ENCODE measurements at places on chromosomes 4 and X.

DNA sequence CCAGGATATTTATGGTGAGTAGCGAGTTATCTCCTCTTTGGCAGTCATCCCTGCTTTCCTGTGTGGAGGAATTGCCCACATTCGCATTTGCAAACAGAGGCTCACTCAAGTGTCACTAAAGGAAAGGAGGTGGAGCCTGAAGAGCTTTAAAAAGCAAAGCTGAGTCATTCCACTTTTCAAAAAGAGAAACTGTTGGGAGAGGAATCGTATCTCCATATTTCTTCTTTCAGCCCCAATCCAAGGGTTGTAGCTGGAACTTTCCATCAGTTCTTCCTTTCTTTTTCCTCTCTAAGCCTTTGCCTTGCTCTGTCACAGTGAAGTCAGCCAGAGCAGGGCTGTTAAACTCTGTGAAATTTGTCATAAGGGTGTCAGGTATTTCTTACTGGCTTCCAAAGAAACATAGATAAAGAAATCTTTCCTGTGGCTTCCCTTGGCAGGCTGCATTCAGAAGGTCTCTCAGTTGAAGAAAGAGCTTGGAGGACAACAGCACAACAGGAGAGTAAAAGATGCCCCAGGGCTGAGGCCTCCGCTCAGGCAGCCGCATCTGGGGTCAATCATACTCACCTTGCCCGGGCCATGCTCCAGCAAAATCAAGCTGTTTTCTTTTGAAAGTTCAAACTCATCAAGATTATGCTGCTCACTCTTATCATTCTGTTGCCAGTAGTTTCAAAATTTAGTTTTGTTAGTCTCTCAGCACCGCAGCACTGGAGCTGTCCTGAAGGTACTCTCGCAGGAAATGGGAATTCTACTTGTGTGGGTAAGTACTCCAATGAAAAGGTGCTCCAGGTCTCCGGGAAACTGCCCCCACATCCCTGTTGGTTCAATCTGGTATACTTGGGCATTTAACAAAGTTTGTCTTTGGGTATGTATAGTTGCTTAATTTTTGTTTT lies at the start of gene EGF:
EGF (plus strand) TSS at position 178 of the 890 bp plus-strand sequence; CDS start at position 631, 453 bp downstream.
- DNase-seq, result no peak

DNA sequence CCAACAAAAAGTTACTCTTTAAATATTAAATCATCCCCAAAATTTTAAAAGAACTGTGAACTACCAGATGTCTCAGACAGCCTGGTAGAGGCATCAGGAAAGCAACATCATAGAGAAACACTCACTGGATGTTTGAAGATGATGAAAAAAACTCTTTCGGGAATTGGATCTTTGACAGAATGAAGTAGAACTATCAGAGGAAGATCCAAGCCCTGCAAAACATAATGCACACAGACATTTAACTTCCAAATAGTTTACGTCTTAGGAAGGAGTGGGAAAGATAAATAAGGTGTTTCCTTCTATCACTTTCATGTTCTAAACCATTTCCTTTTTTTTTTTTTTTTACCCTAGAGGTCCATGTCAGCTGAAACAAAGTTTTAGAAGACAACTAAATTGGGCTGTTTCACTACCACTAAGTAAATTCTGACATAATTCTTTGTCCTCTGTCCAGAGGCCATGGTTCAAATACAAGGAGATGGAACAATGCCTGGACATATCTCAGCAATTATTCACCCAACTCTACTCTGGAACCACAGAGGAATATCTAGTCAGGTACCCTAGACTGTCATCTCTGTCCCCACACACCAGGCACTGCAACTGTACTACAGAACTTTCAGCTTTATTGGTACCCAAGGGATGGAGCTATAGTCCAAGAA lies 217.7 kb upstream of the INTU start:
- DNase-seq, result no peak

DNA sequence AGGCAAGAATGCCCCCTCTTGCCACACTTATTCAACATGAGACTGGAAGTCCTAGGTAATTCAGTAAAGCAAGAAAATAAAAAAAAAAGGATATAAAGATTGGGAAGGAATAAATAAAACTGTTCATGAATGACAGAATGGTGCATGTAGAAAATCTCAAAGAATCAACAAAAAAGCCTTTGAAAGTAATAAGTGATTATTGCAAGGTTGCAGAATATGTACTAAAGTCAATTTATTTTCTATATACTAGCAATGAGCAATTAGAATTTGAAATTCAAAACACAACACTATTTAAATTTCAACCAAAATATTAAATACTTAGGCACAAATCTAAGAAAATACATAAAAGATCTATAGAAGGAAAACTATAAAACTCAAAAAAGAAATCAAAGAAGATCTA lies 58.6 kb downstream of the MAGEA10 start:
- DNase-seq, result no peak

DNA sequence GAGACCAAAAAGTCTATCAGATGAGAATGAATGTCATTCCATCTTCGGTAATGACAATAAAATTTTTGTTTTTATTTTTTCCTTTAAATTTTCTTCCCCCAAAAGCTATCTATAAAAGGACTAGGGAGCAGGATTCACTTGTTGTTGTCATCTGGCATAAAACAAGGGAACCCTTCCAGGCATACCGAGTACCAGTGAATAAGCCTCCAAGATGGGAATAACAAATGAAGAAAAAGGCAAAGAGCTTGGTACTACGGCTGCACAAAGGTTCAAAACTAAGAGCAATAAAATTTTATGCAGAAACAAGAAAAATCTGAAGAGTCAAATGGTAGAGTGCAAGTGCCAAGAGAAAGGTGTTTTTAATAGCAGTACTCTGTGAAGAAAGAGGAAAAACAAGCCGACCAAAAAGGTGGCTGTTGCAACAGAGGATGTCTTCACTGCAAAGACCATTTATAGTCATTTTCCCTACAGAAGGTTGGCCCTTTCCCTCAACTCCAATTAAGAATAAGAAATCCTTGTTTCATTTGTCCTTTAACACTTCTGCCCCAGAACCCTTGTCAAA lies 25.8 kb downstream of the PPP3CA start:
- DNase-seq, result no peak

DNA sequence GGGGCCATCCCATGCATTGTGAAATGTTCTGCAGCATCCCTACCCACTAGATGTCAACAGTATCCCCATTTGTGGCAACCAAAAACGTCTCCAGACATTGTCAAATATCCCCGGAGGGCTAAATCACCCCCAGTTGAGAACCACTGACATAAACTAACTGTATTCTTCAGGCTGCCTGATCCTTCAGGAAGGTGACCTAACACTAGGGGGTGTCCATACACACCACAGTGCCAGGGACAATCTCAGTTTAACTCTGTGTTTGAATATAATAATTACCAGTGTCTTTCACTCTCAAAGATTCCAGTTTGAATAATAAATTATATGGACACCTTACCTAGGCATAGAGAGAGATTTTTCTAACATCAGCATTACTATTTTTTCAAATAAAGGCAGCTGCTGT lies 6.4 kb downstream of the ACE2 start:
- DNase-seq, result no peak

- no peak for DNase-seq
These were observed 113.6 kb downstream of the GLUD2 start for GRCh38 chrX:121160987-121161386.

GRCh38 chr4:102169345-102169744 lies 175.9 kb downstream of the SLC39A8 start:
- DNase-seq, result no peak

DNA sequence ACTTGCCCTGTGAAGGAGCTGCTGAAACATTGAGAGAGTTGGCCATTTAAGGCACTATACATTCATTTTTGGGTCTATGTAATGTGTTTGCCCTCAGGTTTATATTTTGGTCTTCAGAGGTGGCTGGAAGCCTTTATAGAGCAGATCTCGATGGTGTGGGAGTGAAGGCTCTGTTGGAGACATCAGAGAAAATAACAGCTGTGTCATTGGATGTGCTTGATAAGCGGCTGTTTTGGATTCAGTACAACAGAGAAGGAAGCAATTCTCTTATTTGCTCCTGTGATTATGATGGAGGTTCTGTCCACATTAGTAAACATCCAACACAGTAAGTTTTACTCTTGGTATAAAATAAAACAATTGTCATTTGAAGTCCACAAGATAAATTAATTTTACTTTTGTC lies 31.1 kb downstream of the EGF start:
- no peak for DNase-seq

GRCh38 chrX:14936561-14936960 lies 63.3 kb downstream of the MOSPD2 start:
- no peak for DNase-seq

- DNase-seq, result no peak
These were observed 482 bp upstream of the MBTPS2 start for GRCh38 chrX:21838937-21839333.

- no peak for DNase-seq
These were observed 393.5 kb downstream of the MAPK10 start for GRCh38 chr4:85966373-85966772.

GRCh38 chr4:119736559-119736958 lies 108.0 kb upstream of the PDE5A start:
- no peak for DNase-seq

DNA sequence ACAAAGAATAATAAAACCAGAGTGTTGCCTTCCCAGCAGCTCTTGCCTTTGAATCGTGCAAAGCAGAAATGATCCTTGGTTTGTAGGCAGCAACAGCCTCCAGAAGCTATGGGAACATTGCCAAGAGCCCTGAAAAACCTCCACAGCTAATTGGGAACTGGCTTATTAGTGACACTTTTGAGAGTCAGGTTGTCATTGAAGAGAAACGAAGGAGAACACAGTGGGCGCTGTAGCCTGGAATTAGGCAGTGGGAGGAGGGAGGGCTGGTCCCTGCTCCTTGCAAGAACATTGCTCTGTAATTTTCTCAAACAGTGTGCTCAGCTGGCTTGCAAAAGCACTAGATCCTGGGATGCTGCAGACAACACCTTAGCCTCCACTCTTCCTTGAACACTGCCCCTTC lies 331.5 kb upstream of the EMCN start:
- DNase-seq, result no peak

DNA sequence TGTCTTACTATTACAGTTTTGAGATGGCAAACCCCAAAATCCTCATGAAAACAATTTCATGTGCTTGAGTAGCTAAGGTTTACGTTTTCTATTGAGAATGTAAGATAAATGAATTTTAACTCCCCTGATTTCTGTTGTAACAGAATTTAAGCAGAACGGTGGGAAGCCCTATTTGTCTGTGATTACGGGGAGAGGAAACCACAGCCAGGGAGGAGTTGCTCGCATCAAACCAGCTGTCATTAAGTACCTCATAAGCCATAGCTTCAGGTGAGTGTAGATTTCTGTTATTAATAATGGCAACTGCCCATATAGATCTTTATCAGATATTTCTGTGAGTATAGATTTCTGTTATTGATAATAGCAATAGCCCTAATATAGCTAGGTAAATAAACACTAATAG lies 44.2 kb upstream of the RHOH start:
- no peak for DNase-seq

- no peak for DNase-seq
These were observed 156.0 kb downstream of the TENT5D start for GRCh38 chrX:80576267-80576666.

DNA sequence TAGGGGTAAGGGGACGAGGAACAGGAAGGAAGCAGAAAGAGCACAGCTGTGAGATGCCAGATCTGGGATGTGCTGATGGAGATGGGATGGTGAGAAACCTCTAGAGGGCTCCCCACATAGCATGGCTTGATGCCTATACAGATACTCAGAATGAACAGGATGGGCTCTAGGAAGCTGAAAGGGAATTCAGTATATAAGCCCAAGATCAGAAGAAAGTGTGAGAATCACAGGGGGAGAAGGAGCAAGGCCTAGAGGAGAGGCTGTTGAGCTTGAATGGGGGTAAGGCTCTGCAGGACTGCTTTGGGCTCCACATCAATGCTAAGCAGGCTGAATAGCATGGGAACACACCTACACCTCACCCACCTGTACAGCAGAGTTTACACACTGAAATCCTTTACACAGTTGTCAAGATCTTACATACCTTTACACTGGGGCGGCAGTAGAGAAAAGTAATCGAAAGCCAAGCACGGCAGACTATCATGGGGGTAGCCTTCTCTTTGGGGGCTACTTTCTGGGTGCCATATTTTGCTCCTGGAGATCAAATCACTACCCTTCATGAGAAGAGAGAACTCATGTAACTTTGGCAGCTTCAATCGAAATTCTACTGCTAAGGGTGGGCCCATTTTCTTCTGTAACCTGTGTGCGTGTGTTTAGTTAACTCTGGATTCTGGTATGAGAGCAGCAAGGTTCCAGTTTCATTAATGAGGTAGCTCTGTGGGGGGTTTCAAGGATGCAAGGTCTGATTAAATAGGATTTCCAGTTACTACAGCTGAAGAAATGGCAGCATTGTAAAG lies 30.6 kb downstream of the HOPX start:
- no peak for DNase-seq

DNA sequence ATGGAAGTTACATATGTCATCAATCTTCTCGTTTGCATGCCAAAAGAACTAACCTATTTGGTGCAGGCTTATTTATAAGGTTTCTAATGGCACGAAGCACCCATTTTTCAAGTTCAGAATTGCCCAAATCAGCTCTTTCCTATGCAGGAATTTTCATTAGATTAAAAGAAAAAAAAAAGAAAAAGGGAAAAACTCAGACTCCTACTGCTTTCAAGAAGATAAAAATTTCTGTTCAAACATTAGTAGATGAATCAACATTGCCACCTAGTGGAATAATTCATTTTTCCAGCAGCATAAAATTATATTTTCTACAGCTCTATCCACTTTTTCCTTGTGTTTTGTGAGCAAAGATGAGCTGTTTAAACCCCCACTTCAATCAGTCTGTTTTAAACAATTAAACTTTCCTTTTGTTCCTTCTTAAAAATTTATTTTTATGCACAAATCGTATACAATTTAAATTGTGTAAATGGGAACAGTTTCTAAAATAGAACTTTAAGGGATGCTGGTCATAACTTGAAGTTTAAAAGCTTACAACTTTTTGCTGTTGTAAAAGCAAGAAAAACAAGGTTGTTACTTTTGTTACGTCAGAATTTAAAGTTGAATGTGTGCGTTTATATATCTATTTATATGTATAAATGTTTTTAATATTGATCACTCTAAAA lies 309.9 kb downstream of the ARAP2 start:
- DNase-seq, result no peak
